Cortex of kidney (tissue), 1 donor: ENCODE measurements at places on chromosomes 6 and 20.

DNA sequence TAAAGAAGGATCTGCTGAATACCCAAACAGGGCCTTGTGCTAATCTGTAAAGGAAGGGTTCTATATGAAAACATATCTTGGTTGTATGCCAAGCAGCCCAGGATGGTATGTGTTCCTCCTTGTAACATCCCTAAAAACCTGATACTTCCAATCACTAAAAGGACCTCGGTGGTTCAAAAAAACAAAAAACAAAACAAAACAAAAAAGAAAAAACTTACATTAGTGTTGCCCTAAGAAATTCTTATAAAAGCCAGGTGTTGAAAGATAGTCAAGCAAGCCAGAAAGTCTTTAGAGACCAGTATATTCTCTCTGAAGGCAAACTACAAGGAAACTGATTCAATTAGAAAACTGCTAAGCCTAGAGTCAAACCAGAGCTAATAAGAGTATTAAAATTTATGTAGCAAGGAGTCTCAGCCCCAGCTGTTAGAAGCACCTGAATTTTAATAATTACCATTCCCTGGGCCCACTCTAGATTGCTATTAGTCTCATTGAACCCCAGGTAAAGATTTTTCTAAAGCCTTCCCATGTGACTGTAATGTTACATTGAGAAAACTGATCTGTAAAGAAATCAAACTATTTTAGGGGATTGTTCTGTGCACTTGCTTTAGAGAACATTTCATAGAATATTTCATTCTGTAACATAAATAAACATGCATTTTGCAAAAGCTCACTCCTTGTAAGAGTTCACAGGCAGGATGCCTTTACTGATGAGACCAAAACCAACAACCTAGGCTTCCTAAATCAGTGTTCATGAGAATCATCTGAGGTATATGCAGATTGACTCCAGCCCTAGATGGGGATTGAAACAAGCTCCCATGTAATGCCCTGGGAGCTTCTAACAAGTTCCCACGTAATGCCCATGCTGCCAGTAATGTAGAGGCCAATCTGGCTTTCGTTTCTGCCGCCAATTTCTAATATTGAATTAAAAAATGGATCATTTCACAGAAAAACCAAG, 95.2 kb upstream of the BTN3A2 start:
- DNase-seq = no peak

DNA sequence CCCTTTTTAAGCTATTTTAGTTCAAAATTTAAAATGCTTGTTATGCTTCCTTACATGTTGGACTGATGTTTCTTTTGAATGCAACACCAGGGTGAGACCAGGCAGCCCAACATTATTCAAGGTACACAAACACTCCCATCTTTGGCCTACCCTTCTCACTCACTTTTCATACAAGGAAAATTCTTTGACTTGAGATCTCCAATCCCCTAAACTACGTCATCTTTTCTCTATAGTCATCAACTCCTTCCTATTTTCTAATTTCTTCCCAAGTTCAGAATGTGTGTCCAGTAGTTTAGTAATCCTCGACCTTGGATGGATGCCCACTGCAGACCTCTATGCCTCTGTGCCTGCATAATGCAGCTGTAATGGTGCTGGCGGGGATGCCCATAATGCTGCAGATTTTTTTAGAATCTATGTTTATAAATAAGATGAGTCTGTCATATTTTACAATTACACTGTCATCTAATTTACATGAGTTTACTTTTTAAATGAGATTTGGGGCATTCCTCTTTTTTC, 108.7 kb downstream of the ID4 start:
- no peak for DNase-seq

DNA sequence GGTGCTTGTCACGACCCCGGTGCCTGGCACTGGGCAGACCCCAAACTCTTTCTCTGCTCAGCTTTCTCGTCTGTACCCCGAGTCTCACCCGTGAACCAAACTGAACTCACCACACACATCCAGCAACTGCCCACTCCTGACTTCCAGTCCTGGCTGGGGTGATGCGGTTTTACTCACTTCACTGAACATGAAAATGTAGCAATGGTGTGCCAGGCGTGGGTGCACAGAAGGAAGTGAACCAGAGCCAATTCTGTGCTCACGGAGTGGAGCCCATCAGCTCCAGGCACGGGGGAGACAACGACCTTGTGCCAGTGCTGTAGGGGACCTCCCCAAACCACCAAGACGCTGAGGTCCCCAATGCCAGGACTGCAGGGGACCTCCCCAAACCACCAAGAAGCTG, 78.7 kb upstream of the AFDN start:
- no peak for DNase-seq

DNA sequence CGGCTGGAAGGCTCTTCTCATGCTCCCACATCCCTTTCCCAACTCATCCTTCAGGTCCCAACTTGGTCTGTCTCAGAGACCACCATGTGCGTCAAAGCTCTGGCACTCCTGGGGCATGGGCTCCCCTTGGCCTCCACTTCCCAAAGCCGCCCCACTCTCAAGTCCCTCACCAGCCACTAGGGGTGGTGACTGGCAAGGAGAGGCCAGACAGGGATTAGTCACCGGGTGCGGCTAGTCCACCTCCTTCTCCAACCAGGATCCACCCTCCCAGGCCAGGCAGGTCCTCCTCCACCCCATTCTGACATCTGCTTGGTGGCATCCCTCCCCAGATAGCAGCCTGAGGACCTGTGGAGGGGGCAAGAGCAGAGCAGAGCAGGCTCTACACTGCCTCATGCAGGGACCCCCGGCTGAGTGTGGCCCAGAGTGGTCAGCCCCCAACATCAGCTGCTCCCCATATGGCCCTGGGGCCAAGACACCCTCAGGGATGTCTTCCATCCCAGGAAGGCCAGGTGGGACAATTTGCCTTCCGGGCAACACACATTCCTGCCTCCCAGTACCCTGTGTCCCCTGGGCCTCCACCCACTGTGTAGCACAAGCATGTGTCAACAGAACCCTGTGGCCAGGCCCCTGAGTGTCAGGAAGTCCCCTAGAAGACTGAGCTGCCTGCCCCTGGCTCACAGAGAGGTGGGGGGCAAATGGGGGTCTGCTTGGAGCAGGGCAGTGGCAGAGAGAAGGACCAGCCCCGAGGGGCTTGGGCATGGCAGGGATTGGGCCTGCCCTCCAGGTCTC, 29.2 kb downstream of the YTHDF1 start:
- DNase-seq = no peak

- no peak for DNase-seq
Measured at GRCh38 chr6:14143305-14143704, 25.7 kb downstream of the CD83 start.

- DNase-seq = no peak
Measured at GRCh38 chr6:137727216-137727765, 139.8 kb upstream of the TNFAIP3 start.

DNA sequence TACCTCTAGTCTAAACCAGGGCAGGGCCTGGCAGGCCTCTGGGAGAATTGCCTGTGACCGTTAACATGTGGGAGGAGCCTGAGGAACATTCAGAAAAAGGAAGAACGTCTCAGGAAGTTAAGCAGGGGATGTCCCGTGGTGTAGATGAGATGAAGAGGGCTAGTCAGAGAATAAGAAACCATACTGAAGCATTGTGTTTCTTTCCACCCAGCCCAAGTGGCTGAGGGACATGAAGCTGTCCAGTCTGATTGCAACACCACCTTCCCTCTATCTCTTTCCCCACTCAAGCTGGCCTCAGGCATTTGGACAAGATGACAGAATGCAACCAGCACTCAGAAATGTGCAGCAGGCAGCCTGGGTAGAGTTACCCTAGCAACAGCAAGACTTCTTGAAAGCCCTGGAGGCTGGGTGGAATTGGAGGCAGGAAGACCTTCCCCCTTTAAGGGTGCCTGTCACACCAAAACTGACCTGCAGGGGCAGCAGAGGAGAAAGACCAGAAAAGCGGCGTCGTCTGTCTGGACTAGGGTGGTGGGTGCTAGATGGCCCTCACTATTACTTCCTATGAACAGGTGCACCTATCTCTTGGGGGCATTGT, 186.1 kb downstream of the UNC5CL start:
- DNase-seq = no peak

- no peak for DNase-seq
Measured at GRCh38 chr6:54366667-54367327, 58.6 kb downstream of the TINAG start.

DNA sequence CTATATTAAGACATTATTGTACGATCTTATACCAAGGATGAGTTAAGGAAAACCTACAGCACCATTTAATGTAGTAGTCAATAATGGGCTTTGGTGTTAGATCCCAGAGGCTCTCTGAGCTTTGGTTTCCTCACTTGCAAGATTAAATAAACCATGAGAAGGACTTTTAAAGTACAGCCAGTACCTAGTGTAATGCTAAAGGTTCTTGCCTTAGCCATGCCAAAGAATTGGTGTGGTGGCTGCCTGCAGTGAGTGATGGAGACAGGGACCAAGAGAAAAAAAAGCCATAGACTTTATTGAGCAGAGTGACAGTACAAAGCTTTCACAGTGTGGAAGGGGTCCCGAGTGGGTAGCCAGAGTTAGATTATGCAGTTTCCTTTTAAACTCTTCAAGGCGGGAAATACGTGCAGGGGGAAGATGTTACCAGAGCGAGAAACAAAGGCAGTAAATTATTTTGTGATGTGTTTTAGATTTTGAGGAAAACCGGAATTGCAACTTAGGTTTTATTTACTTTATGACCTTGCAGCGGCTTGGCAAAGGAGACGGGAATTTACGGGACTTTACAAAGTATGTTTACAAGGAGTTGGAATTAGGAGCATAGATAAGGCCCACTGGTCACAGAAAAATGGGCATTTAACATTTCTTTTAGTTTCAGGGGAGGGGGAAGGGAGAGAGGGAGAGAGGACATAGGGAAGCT, 100.4 kb downstream of the MYO6 start:
- DNase-seq = no peak

DNA sequence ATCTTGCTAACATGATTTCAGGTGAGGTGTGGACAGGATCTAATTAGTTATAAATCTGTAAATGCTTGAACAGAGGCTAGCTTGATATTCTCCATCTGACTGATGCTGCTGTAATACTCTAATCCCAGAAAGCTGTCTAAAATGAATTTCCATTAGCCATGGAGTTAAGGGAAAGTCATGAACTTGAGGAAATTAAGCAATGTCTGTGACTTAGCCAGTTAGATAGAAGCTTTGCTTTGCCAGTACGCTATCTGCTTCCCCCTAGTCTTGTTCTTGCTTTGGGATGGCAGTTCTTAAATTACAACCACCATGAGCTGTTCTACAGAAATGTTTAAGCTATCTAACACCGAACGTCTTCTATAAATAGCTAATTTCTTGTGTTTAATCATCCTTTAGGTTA, 195.7 kb downstream of the PRL start:
- no peak for DNase-seq

GRCh38 chr6:28254121-28254519, 2.1 kb upstream of the ZKSCAN4 start:
- no peak for DNase-seq

GRCh38 chr6:12952318-12952717, 235.8 kb downstream of the PHACTR1 start:
- no peak for DNase-seq

GRCh38 chr6:5036269-5036668, 32.4 kb upstream of the RPP40 start:
- no peak for DNase-seq

GRCh38 chr6:70396163-70396562, 17.1 kb upstream of the FAM135A start:
- no peak for DNase-seq

GRCh38 chr6:94414041-94414440, 994.7 kb upstream of the EPHA7 start:
- DNase-seq = no peak

DNA sequence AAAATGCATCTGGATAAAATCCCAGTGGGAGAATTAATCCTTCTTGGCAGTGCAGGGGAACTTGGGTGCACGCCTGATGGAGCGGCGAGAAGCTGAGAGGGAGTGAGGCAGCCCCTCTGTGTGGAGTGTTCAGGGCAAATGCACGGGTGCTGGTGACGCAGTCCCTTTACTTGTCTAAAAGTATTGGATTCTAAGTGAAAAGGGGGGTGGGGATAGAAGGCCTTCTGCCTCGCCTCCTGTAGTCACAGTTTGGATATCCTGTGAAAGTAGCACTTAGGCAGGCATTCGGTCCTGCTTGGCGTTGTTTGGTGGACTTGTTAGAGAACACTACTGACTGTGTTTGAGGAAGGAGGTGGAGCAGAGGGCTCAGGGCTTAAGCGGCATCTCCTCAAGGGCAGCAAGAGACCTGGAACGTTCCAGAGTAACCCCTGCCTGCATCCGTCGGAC, 39.3 kb downstream of the PHACTR3 start:
- no peak for DNase-seq

DNA sequence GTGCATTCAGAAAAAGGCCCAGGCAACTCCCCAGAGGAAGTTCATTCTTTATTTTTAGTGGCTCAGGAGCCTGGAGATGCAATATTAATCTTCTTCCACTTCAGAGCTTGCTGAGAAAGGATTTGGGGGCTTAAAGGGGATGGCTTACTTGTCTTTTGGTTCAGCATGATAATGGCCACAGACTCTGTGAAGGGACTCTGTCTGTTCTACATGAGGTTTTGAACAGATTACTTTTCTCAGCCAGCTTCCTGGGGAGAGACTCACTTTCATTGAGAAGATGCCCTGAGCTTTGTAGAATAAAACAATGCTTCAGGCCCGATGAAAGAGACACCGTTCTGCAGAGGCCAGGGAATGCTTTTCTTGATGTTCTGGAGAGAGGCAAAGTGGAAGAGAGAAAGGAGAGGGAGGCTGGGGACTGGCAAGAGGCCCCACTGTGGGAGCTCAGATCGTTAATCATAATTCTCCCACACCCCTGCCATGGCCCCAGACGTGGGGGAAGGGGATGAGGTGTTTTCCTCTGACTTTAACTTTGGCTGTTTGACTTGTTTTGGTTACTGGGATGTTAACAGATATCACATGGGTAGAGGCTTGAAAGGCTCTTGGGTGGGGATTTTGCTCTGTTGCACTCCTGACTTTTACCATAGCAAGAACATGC, 19.1 kb downstream of the SCP2D1 start:
- no peak for DNase-seq

DNA sequence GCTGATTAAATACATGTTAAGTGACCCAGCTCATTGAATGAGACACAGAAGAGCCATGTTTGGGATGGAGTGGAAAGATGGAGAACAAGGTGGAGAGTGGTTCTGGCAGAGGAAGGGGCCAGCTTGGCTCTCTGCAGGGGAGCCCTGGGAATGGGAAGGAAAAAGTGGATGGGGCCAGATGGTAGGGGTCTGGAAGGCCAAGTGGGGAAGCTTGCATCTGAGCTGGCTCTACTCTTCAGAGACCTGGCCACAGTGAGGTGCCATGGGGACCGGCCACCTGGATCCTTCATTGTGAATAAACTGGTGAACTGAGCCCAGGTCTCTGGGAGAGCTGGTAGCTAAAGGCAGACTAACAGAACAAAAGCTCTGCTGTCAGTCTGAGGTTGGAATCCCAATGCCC, 48.9 kb upstream of the SIRPA start:
- no peak for DNase-seq

DNA sequence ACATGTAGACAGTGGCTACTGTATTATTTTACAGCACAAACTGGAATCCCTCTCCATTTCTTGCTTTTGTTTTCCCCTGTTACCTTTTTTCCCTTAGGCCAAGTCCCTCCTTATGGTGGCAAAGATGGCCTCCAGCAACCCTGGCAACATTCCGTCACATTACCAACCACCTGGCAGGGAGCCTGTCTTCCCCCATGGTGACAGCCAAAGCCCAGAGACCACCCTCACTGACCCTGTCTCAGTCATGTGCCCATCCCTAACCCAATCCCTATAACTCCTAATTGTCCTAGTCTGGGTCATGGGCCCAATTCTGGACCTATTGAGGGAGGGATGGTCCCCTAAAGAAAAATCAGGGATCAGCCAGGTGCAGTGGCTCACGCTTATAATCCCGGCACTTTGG, 27.6 kb downstream of the PARD6B start:
- DNase-seq = no peak
